ENCODE measurements at places on chromosomes 16 and 17. TPM values are rescaled to one million over a fixed set of nuclear protein-coding genes. Genes with fewer than 3 reads are reported as not detected.

Gene CD68
- 15.0 TPM for total RNA-seq

Gene SMIM5
- total RNA-seq: not detected

Gene MYLK3
- 0.03 TPM for total RNA-seq

Gene ORC6
- total RNA-seq: 38.9 TPM

Gene ITGAL
- total RNA-seq: not detected

Gene NOS2
- 0.74 TPM for total RNA-seq

Gene ALOX15B
- not detected for total RNA-seq

Gene SLC12A3
- total RNA-seq: not detected

Gene HOXB9
- total RNA-seq: 10.6 TPM

Gene TBC1D3H
- not detected for total RNA-seq

Gene HOXB13
- total RNA-seq: 3.2 TPM

Gene SLC38A8
- not detected for total RNA-seq

Gene LHX1
- 17.1 TPM for total RNA-seq

Gene CDH3
- total RNA-seq: under 0.01 TPM

Gene FBF1
- 8.0 TPM for total RNA-seq

Gene CCR7
- not detected for total RNA-seq

Gene TVP23A
- not detected for total RNA-seq

Gene MYOCD
- 2.5 TPM for total RNA-seq

Gene ATP1B2
- total RNA-seq: not detected

Gene NDUFAB1
- 208 TPM for total RNA-seq

Gene CTRB2
- total RNA-seq: not detected

Gene CES4A
- total RNA-seq: not detected

Gene CCDC144A
- 1.3 TPM for total RNA-seq

Gene SDK2
- total RNA-seq: 0.33 TPM

Gene KRT27
- total RNA-seq: not detected

Gene TEKT1
- not detected for total RNA-seq

Gene PRSS33
- not detected for total RNA-seq

Gene LAT
- total RNA-seq: 8.6 TPM

Gene MPHOSPH6
- total RNA-seq: 62.8 TPM

Gene SOX15
- not detected for total RNA-seq

Gene RAI1
- total RNA-seq: 5.2 TPM

Gene TOX3
- total RNA-seq: not detected

Gene ESRP2
- total RNA-seq: not detected

Gene PIK3R6
- total RNA-seq: not detected

Gene GFAP
- total RNA-seq: not detected

Gene C16orf96
- not detected for total RNA-seq

Gene ZNF385C
- total RNA-seq: 0.63 TPM

Gene ACLY
- 124 TPM for total RNA-seq

Gene RTN4RL1
- total RNA-seq: 0.83 TPM

Gene CDK3
- total RNA-seq: 1.5 TPM

Gene PERCC1
- not detected for total RNA-seq

Gene NSF
- total RNA-seq: 44.1 TPM

Gene ANKS4B
- total RNA-seq: not detected

Gene BMERB1
- 64.1 TPM for total RNA-seq

Gene NPIPA3
- 0.24 TPM for total RNA-seq

Gene TRIM72
- total RNA-seq: not detected

Gene CFAP97D1
- total RNA-seq: not detected

Gene TBX4
- total RNA-seq: not detected

Gene CD79B
- not detected for total RNA-seq

Gene GAA
- total RNA-seq: 3.1 TPM

Gene SENP3
- total RNA-seq: 104 TPM

Gene ENDOV
- total RNA-seq: 22.4 TPM

Gene SIRT7
- total RNA-seq: 40.5 TPM

Gene DECR2
- 1.3 TPM for total RNA-seq

All from Daoy (cell line).